ENCODE measurements at places on chromosomes 5 and 9. TPM values are rescaled to one million over a fixed set of nuclear protein-coding genes. Genes with fewer than 3 reads are reported as not detected.

DNA sequence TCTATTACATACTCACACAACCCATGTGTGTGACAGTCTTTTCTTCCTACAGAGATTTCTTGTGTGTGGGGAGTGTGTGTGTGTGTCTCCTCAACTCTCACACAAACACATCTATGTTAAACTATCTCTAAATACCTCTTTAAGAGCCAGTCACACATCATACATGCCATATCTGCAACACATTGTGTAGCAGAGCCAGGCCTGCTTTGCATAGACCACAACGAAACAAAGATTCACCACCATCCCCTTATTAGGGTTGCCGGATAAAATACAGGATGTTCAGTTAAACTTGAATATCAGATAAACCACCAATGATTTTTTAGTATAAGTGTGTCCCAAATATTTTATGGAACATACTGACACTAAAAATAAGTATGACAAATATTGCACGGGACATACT is 2.3 kb downstream of the FAM170A start:
- no peak for DNase-seq

SERF1A gene
- 13.1 TPM for total RNA-seq

DNA sequence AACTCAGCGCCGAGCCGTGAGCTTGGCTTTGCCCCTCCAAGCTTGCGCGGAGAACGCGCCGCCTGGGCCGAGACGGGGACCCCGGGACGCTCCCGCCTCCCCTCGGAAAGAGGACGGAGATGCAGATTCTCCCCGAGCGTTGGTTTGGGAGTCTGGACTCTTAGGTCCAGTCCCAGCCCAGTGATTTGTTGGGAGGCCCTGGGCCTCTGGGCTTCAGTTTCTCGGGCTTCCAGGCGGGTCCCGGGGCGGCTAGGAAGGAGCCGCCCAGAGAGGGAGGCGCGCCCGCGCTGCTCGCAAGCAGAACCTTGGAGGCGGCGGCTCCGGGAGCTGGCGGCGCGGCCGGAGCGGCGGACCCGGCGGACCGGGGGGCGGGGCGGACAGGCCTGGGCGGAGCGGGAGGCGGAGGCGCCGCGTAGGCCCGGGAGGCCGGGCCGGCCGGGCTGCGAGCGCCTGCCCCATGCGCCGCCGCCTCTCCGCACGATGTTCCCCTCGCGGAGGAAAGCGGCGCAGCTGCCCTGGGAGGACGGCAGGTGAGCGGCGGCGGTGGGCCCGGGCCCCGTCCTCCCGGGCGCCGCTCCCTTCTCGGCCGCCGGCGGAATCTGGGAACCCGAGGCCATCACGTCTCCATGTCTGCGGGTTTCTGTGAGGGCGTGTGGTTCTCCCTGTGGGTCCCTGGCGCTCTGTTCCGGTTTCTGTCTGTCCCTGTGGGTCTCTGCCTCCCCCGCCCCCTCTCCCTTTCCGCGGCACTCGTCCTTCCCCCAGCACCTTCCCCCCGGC is at the start of gene B4GALT7:
TSS of gene B4GALT7 (plus strand) at position 402 of the 777 bp plus-strand sequence. CDS start at position 481, 79 bp downstream.
- DNase-seq, result peak; percentile 81

GRCh38 chr9:125074976-125075375 is 68.4 kb downstream of the SCAI start:
- no peak for DNase-seq

GRCh38 chr9:91845879-91846278 is 104.1 kb downstream of the ROR2 start:
- DNase-seq, result no peak

GPRIN1 gene
- total RNA-seq, result 0.64 TPM

ACTBL2 gene
- total RNA-seq, result not detected

DNA sequence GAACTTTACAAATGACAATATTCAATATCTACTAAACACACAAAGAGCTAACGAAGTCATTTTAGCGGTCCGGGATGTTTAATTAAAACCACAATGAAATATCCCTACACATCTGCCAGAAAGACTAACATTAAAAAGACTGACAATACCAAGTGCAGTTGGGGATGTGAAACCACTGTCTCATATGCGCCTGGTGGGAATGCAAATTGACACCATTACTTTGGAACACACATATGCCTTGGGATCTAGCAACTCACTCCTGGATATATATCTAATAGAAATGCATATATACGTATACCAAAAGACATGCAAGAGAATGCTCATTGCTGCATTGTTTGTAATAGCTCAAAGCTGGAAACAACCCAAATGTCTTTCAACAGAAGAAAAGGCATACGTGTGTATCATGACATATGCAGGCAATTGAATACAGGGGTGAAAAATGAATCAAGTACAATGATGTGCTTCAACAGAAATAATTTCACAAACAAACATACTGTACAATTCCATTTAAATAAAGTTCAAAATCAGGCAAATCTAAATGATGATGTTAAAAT is 153.3 kb downstream of the CARTPT start:
- DNase-seq, result no peak

GRCh38 chr9:134431626-134432025 is 105.4 kb downstream of the RXRA start:
- no peak for DNase-seq

DNA sequence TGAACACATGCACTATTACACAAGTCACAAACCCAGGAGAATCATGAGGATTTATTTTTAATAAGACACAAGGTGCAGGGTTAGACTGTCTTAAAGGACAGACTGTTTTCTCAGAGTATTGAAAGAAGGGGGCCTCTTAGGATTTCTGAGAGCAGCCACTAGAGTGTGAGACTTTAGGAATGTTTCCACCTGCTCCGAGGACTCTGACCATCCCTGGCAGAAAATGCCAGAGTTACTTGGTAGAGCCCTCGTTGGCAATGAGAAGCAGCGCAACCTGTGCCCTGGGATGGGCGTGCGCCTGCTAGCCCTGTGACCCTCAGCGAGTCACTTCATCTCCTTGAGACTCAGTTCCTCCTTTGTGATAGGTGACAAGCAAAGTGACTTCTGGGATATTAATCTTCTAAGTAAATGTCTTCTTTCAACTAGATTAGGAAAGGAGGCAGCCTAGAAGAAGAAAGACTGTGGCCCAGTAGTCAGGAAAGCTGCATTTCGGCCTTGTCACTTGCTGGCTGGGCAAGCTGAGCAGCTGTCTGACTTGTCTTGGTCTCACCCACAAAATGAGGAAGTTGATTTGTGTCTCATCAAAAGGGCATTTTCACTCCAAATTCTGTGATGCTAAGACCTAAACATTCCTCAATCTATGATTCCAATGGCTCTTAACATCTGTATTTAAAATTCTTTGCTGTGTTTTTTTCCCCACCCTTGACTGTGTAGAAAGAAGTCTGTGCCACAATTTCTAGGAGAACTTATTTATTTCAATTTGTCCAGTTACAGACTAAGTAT is 60.5 kb downstream of the PTCD2 start:
- DNase-seq, result no peak

DNA sequence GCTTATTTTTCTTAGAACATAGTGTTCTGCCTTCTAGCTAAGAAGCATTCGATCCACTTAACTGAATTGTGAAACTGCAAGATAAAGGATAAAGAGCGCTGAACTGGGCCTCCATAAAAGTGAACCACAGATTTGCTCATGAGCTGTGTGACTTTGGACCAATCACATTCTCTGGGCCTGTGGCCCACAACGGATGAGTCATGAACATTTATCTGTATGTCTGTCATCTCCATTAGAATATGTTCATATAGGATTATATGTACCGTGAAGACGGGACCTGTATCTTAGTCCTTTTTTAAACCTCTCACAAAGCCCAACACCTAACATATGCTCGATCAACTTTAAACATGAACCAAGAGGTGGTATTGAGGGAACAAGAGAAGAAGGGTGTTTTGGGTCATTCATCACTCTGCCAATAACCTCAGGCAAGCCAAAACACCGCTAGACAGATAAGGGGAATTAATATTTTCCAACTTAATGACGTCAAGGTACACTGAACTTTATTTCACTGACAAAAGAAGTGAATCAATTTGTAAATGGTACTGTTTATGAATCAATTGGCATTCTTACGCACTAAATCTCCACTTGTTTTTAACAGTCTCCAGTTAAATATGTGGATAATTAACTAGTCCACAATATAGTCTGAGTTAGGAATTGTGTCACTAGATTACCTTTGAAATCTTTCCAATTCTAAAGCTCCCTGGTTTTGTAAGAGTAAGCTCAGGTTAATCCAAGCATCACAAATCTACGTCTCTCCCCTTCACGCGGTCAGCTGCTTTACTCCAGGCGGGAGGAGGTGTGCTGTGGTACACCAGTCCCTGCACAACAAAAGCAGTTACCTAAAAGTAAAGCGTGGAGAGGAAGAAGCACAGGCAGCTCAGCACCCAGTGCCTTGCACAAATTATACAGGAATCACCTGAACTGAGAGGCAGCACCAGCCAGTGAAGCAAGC is 1.6 kb downstream of the TMEM245 start:
- no peak for DNase-seq

SETX gene
- total RNA-seq, result 56.2 TPM

C6 gene
- 113 TPM for total RNA-seq

CRHBP gene
- total RNA-seq, result 5.1 TPM

DNA sequence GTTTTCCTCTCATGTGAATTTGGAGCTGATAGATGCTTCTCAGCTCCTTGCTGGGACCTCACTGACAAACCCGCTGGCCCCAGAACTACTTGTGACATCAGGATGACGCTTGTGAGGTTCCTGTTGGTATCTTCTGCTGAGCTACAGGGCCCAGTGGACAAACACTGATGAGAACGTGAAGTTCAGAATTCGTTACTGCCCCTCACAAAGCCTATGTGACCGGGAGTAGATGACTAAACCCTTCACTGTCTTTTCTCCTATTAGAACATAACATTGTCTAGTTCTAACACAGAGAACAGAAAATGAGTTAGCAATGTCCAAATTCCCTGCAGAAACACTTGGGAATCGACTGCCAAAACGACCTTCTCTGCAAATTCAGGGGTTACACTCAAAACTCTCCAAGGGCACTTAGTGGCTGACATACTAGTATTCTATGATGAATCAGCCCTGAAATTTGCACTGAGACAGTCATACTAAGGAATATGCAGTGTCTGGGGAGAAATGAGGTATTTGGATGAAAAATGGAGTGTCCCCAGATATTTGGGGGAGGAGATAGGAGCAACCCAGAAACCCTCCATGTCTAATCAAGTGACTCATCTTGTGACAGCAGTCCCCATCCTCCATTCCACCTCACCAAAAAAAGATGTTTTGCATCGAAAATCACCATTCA is 143.2 kb upstream of the TRIM32 start:
- DNase-seq, result no peak

CNTNAP3 gene
- total RNA-seq, result 14.4 TPM

TDRD7 gene
- total RNA-seq, result 15.1 TPM
